Lower lobe of right lung (tissue), 2 donors: ENCODE measurements at places on chromosomes 6 and 20. TPM values are rescaled to one million over a fixed set of nuclear protein-coding genes. Genes with fewer than 3 reads are reported as not detected.

The ARMC12 gene
- total RNA-seq: not detected

The HUS1B gene
- 1.1 TPM for total RNA-seq

The TCP11 gene
- not detected for total RNA-seq

The CD24 gene
- 33.1 TPM for total RNA-seq

The SLC22A23 gene
- total RNA-seq: 27.8 TPM

The OPN5 gene
- not detected for total RNA-seq

The OXT gene
- total RNA-seq: not detected

The FKBP5 gene
- 128 TPM for total RNA-seq

The WFDC2 gene
- 172 TPM for total RNA-seq

The PYGB gene
- 57.5 TPM for total RNA-seq

The EDN3 gene
- 0.27 TPM for total RNA-seq

The MUC21 gene
- total RNA-seq: 3.8 TPM

The LAMA4 gene
- 91.2 TPM for total RNA-seq

The METTL24 gene
- total RNA-seq: 2.8 TPM

The PAK5 gene
- 0.21 TPM for total RNA-seq

The STMN3 gene
- 12.1 TPM for total RNA-seq

The HLA-DRB5 gene
- 279 TPM for total RNA-seq

The RAET1G gene
- 0.83 TPM for total RNA-seq

The ZNF391 gene
- total RNA-seq: 2.0 TPM

The LY6G6F gene
- total RNA-seq: 0.97 TPM

The PBOV1 gene
- not detected for total RNA-seq

The HLA-DQB2 gene
- 74.8 TPM for total RNA-seq

The SLC17A1 gene
- not detected for total RNA-seq

The SHLD1 gene
- 6.0 TPM for total RNA-seq

The TINAG gene
- total RNA-seq: not detected

The TRDN gene
- not detected for total RNA-seq

The KHDC1 gene
- 1.7 TPM for total RNA-seq

The C4A gene
- 175 TPM for total RNA-seq

The PARD6B gene
- total RNA-seq: 32.5 TPM

The TBX18 gene
- total RNA-seq: 1.5 TPM
